ENCODE measurements at places on chromosomes 4 and X.

DNA sequence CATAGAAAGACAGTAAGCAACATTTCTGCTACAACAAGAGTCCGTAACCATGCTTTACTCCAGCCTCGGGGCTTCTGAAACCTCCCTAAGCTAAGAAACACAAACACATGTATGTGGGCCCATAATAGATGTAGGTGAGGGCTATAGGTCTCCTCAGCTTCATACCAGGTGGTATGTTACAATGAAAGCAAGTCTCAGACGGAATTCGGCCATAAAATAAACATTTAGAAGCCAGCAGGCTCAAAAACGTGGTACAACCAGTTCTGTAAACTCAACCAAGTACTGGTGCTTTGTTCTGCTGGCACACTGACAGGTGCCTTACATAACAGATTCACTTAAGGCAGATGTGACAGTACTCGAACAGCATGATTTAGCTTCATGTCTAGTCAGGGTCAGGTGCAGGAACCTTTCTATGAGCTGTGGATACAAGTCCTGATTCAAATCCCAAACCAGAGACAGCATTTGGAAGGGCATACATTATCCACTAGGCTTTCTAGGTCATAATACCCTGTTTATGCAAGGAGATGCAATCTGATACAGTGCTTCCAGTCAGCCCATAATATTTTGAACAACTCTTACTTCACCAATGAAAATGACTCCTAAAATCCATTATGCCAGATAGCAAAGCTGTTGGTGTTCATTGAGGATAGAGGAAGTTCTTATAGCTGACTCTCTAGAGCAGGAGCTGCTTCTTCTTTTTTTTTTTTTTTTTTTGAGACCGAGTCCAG, 113.8 kb upstream of the ENPP6 start:
- peak; percentile 37 for DNase-seq

- no peak for DNase-seq
These were observed 114.6 kb downstream of the DDIT4L start for GRCh38 chr4:100075486-100076270.

DNA sequence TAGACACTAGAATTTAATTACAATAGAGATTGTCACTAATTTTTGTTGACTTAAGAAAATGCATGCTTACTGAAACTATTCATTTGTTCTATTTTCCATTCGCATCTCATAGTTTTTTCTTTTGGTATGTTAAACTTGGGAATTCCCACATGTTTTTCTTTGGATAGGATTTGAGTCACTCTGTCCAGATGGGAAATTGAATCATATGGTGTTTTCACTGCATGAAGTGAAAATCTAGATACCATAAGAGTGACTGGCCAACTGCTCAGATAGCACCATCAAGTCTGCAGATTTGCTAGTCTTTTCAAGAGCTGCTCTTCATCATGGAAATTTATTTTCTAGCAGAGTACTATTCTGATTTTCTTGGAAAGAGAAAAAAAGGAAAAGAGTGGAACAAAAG, 172.6 kb downstream of the FAM47B start:
- no peak for DNase-seq

GRCh38 chrX:154749856-154750255, 1.0 kb downstream of the GAB3 start:
- DNase-seq, result no peak

- no peak for DNase-seq
These were observed 105.8 kb upstream of the RPS6KA3 start for GRCh38 chrX:20372533-20372932.

DNA sequence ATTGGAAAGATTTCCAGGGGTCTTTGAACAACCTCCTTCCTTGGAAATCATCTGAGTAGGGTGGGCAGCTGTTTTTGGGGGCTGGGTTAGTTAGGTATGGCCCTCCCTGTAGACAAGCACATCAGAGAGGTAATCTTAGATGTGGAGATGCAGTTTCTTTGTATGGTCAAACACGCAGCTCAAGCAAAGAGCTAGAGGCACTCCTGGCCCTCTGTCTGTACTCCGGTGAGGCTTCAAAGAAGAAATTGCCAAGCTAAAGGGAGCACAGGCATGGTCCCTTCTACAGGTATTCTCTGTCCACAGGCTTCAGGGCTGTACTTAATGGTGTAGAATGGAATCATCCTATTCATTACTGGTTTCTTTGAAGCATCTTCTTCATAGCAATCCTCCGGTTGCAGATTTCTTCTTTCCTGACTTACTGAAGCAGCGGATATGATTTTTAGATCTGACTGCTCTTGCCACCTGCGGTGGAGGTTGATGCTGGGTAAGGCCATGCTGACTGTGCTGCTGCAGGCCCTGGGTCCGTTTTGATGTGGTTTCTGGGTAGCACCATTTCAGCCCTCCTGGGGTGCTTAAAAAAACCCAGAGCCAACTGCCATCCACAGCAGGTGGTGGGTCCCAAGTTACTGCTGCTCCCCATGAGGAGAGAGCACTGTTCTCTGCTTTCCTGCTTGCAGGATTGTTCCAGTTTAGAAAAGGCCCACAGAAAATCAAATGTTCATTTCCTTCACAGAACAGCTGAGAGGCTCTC, 318.9 kb upstream of the GATB start:
- DNase-seq, result no peak

- no peak for DNase-seq
These were observed 3.6 kb upstream of the PDE5A start for GRCh38 chr4:119632216-119632615.

GRCh38 chr4:145944886-145945285, 6.3 kb upstream of the ZNF827 start:
- no peak for DNase-seq

DNA sequence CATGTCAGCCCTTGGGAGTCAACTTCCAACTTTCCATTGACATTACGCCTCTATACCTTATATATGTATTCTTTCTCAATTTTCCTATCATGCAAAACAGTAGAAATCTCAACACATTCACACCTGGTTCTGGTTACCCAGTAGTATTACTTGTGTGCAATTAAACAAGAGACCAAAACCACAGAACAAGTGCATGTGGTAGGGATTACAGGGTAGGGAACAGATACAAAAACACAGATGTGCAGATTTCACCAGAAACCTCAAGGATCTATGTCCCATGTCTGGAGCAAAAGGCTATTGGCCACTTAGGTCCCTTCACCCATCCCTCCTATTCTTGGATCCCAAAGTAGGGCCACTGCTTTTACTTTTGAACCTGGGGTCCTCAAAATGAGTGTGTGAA, 143.6 kb upstream of the ZCCHC13 start:
- DNase-seq, result no peak

DNA sequence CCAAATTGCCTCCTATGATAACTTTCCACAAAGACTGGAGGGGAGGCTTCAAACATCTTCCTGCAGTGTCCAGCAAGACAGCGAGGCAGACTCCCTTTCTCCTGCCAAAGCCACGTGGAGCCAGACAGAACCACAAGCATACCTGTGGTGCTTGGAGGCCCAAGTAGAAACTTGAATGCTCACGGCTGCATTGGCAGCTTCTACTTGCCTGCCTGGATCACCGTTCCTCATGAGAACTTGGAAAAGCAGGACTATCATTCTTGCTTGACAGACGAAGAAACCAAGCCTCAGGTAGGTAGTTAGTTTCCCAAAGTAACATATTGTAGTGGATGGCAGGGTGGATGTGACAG, 216.3 kb upstream of the SFRP2 start:
- DNase-seq, result no peak

DNA sequence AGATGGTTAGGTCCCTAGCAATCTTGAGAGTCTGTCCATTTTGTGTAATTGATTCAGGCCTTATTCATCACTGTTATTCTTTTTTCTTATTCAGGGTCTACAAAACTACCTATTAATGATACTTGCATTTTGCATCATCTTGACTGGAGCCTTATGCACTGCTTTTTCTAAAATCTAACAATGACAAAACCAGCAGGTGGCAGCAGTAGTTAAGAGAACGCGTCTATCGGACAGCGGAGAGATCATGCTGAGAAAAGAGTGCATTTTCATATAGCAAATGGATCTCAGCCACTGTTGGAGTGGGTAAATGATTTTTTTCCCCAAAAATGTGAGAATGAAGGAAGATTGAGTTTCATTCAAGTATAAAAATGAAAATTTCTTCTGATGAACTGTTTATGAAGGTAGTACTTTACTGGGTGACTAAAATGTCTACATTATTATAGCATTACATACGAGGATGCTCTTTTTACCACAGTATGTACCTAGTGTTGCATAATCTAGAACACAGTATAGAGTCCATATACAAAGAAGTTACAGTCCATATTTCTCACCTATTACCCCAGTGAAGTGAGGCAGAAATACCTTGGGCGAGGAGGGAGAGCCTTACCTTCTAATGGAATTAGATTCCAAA, 43.2 kb downstream of the TMEM144 start:
- no peak for DNase-seq

GRCh38 chr4:10456595-10457254, 501 bp downstream of the ZNF518B start:
- peak; percentile 64 for DNase-seq

DNA sequence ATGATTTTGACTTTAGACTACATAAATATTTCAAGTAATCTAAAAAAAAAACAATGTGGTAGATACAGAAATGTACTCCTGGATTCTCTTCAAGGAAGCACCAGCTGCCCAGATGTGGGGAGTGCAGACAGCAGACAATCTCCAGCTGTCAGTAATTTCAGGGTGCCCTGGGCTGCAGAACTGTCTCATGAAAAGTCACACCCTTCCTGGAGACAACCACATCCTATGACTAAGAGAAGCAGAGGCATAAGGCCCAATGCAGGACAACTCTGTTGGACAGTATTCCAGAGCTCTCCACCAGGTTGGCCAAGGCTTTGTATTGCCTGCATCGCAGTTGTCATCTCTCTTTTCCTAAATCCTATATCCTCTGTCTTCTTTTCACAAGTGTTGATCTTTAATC, 34.4 kb upstream of the BLTP1 start:
- DNase-seq, result no peak

DNA sequence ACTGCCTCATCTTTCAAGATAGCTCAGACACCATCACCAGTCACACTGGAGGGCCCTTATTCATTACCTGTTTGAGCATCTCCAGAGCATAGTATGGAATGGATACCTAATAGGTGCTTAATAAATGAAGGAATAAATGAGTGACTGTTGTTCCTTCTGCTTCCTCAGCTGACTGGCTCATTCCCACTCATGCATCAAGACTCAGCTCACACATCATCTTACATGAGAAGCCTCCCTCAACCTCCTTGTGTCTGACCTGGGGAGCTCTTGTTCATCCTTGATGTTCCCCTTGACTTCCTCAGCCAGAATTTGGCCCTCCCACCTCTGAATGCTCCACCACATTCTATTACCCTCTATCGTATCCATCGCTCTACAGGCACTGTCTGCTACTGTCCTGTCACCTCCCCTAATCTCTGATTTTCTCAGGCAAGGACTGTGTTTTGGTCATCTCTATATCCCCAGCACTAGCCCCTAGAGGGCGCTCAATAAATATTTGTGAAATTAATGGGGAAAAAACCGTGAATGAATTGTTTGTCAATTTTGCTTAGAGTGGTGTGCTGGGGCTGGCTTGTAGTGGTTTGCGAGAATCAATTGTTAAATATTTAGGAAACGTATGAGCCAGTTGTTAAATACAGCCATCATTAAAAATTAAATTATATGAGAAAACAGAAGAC, 88.3 kb downstream of the NHSL2 start:
- no peak for DNase-seq

GRCh38 chr4:7761720-7762119, 177.9 kb downstream of the AFAP1 start:
- no peak for DNase-seq

DNA sequence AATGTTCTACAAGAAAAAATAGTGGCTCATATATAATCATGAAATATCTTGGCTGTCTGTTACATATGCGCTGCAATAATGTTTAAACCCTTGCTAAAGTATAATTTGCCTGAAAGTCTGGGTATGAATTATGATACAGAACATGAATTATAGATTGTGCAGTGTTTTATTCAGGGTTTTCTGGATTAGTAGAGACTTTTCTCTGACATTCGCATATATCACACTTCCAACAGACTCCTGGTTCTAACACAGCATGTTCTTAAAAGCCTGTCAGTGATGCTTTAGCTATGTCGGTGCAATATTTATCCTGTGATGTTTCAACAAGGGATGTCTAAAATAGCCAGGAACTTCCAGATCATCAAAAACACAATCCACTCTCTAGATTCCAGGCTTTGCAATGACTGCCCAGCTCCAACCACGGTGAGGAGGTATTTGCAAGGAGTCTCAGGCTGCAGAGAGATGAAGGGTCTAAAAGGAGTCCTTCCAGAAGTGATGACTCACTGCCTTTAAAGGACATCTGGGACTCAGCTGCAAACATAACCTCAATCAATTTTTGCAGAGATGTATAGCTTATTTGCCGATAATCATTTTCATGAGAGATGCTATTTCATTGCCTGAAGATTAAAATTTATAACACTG, 69.4 kb downstream of the RWDD4 start:
- DNase-seq, result no peak

DNA sequence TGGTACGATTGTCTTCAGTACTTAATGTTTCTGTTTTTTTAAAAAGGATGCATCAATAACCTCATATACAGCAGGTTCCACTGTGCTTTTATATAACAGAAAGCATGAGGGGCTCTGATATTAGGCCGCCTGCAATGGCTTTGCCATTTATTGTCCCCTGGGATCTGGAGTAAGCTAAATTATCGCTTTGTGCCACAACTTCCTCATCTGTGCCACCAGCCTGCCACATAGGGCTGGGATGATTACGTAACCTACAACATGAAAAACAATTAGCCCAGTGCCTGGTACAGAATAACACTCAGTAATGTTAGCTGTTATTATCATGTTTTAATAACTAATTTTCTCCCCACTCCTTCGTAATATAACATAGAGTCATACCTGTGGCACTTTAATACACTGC, 65.5 kb upstream of the TRIM2 start:
- no peak for DNase-seq

DNA sequence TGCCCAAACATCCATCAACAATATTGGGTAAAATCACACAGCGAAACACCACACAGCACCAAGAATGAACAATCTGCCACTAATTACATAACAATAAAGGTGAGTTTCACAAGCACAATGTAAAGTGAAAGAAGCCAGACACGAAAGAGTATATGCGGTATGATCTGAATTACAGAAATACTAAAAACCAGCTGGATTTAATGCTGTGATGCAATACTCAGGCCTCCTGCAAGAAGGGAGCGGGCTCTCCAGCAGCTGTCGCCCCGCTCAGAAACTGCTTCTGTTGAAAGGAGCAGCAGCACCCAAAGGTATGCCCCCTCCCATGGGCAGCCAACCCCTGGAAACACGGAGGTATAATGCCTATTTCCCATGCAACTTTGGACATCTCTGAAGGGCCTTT, 77.0 kb downstream of the PAPSS1 start:
- no peak for DNase-seq

DNA sequence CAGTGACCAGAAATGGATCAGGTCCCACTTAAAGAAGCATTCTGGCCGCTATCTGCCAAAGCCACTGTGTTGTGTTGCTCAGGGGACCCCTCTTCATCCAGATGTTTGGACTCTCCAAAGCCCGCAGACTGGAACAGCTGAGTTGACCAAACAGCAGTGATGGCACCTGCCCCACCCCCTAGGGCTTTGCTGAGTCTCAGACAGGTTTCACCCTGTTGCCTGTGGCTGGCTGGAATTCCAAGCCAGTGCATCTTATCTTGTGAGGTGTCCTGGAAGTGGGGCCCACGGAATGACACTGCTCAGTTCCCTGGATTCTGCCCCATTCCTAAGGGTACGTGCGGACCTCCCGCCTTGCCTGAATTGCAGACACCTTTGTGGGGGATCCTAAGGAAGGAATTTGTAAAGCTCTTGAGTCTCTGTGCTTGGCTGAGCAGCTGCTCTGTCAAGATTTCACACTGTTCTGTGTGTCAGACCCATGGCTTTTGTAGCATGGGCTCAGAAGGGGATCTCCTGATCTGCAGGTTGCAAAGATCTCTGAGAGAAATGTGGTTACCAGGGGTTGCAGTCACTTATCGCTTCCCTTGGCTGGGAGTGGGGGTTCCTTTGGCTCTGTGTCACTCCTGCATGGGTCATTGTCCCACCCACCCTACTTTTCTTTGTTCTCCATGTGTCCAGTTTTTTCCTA, 1707.9 kb upstream of the PCDH10 start:
- DNase-seq, result no peak

All from NCI-H774 (cell line).